ENCODE measurements at places on chromosomes 13 and 19.
A peak's percentile ranks its signal among the peaks of the same experiment; 100 is the strongest.

DNA sequence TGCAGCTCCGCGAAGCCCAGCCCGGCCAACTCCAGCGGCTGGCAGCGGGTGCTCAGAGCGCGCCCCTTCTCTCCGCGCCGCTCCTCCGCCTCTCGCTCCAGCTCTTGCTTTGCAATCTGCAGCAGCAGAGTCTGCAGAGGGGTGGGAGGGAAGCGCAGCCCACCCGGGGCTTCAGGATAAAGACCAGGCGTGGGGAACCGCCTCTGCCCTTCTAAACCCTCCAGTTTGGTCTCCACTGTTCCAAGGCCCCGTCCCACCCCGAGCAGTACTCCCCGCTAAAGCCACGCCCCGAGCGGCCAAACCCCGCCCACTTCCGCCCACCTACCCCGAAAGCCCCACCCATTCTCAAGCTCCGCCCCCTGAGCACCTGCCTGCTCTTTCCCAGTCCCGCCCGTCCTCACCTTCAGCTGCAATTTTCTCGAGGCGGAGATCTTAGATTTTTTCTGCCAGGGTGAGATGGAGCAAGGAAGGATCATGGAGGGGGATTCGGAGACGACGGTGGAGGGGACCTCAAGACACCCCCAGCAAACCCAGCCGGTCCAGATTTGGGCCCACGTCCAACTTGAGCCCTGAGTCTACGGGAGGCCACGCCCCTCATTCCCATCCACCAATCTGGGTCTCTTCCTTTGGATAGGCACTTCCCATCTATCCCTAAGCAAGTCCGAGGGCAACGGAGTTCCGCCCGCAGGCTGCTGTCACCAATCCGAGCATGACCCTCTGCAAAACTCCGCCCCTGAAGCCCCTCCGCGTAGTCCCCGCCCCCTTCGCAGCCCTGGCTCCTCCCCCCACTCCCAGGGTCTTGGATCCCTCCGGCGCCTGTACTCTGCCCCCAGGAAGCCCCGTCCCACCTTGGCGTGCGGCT, 1.1 kb downstream of the TNNI3 start:
- no peak for DNase-seq

GRCh38 chr13:40220299-40220935, 446.0 kb downstream of the FOXO1 start:
- no peak for DNase-seq

DNA sequence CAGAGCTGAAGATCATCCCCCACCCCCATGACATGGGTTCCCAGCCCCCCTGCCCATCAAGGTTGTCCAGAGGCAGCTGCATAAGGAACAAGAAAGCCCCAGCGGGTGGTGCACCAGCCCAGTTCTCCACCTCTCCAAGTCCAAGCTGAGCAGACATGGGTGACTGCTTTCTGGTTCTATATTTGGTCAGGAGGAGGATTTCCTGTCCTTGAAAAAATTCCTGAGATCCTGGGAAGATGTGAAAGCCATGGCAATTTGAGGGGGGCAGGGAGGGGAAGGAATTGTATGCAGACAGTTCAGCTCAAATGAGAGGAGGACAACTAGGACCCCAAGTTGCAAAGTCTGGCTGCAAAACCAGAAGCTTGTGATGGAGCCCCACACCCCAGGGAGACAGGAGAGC, 55.4 kb upstream of the ADGRE5 start:
- no peak for DNase-seq

DNA sequence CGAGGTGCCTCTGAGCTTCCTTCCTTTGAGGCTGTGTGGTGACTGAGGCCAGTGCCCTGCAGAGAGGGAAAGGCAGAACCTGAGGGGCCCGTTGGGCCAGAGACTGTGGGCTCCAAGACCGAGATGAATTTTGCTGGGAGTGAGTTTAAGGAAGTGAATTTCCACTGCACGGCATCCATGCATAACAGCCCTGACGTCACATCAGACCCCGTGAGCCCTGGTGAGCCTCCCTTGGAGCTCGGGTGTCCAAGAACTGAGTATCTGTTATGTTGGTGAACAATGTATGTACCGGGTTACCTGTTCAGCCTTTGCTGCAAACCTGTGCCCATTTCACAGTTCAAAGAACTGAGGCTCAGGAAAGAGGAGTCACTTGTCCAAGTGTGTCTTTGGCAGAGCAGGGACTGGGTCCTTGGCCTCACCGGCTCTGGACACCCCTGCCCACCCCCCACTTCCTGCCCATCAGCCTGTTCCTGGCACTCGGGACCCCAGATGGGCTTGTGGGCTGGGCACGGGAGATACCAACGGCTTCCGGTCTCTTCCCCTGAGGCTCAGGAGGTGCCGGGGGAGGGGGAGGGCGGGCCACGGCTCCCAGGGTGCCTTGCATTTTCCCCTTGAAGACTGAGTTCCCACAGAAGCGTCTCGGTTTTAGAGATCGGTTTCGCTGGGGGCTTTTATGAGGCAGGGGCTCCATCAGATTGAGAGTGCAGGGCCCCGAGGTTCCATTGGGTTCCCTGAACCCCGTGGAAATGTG, 33.7 kb downstream of the NFILZ start:
- peak; percentile 37 for DNase-seq

- DNase-seq, result no peak
Observed at GRCh38 chr13:108777421-108778420, 148.3 kb downstream of the MYO16 start.

DNA sequence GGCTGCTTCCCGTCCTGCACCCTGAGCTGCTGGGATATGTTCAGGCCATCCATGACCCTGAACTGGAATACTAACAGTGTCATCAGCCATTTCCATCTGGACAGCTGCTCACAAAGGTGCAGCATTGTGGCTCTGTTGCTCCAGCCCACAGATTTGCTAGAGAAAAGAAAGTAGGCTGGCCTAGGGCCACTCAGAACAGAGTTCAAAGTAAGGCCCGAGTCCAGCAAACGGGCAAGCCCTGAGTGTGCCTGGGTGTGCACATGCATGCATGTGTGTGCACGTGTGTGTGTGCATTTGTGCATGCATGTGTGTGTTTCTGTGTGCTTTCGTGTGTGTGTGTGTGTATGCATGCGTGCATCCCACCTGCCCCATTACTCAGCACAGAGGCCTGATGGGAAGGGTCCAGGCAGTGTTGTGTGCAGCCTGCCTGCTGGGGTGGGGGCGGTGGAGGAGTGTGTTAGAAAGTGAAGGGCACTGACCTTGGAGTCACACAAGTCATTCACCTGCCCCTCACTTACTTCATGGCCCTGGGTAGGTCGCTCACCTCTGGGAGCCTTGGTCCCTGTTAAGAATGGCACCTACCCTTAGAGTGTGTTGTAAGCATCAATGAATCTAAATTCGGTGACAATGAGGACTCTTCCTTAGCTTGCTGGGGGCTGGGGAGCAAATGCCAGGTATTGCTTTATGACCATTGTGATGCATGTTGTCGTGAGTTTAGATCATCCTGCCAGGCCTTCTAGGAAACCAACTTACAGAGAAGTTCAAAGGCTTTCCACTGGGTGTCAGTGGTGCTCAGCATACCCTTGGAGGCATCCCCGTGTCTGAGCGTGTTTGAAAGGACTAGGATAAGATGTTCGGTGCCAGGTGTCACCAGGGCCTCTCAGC, 53.2 kb downstream of the GPR12 start:
- DNase-seq, result no peak

- DNase-seq, result no peak
Observed at GRCh38 chr19:35410487-35410886, 37.6 kb upstream of the FFAR2 start.

- no peak for DNase-seq
Observed at GRCh38 chr19:55369653-55370304, 484 bp downstream of the IL11 start.

GRCh38 chr13:43127103-43127798, 103.9 kb downstream of the DNAJC15 start:
- no peak for DNase-seq

GRCh38 chr13:42847891-42848663, 66.7 kb downstream of the FAM216B start:
- no peak for DNase-seq

All from stimulated activated CD4-positive, alpha-beta T cell treated with anti-CD3 and anti-CD28 coated beads, Interleukin-12 subunit alpha, Interleukin-12 subunit beta, amount 100 ng/mL, for 24 hours (primary cell).